ENCODE measurements at places on chromosomes 13 and 19.

- DNase-seq: peak; percentile 66
These were observed 47.2 kb downstream of the ZAR1L start for GRCh38 chr13:32267836-32268439.

DNA sequence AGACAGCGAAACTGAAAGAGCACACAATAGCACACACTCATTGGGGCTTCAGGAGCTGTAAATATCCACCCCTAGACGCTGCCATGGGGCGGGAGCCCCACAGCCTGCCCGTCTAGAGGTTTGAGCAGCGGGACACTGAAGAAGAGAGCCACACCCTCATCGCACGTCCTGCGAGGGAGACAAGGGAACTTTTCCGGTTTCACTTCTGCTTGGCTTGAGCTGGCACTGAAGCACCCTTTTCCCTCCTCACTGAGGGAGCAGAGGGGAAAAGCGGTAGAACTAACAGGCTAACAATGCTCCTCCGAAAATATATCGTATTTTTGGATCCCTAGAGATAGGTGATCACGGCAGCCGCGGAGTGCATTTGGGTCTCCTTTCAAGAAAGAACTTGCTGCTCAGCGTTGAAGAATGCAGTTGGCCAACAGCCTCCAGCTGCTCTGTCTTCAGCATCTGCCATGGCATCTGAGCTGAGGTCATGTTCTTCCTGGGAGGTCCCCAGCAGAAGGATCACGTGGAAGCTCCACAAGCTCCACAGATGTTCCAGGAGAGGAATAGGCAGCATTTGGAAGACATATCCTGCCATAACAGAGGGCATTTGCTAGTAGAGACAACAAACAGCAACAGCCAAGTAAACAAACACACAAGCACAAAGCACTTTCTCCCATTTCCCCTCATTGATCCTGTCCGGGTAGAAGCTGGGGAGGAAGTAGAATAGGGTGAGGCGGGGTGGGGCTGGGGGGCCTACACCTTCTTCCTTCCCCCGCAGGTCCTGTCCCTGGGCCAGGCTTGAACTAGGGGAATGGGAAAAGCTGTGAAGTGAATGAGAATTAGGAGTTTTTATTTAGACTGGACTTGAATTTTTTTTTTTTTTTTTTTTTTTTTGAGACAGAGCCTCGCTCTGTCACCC, 44.8 kb upstream of the ALOX5AP start:
- peak; percentile 83 for DNase-seq

DNA sequence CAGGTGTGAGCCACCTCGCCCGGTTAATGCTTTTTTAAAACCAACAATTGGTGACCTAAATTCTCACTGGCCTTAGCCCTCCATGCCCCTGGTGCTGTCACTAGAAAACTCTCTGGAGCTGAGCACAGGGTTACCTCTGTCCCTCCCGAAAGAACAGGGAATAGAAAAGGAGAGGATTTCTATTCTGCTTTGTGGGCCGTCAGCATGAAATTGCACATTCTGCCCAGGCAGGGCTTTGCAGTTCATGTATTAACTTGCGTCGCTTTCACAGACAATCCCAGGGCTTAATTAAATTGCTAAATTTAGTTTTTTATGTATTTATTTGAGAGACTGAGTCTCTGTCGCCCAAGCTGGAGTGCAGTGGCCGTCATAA, 583 bp upstream of the ZNF480 start:
- DNase-seq: no peak

DNA sequence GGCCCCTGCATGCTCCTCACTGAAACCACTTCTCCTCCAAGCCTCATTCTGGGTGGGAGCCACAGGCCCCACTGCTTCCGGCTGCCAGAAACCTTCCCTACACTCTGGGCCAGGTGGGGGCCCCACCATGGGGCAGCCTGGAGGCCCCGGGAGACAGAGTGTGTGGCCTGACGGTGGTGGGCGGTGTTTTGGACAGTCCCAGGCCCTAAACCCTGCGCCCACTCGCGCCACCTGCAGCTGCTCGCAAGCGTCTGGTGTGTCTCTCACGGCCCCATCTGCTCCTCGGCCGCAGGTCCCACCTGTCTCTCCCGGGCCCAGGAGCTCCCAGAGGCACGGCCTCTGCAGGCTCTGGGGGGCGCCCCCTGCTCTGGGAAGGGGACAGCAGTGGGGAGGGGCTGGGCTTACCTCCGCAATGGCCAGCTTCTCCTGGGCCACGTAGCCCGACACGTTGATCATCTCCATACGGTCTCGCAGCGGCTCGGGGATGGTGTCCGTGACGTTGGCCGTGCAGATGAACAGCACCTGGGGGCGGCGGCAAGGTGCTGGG, 5.6 kb downstream of the RPL36 start:
- DNase-seq: no peak
